ENCODE measurements at places on chromosomes 3 and 15.
A peak's percentile ranks its signal among the peaks of the same experiment; 100 is the strongest.

- no peaks in the 10 kb centered on the region for H3K27me3 ChIP-seq
- DNase-seq: no peak
- H3K36me3 ChIP-seq: peaks cover 19% of the 10 kb centered on the region
These were observed 175.6 kb downstream of the GHSR start for GRCh38 chr3:172272698-172273097.

- no peak for DNase-seq
- H3K27ac ChIP-seq: peak overlapping the region; percentile 48
- peaks cover 25% of the 10 kb centered on the region for H3K36me3 ChIP-seq
- peaks cover 25% of the 10 kb centered on the region for H3K4me1 ChIP-seq
- H3K27me3 ChIP-seq: no peaks in the 10 kb centered on the region
These were observed 15.9 kb downstream of the CEP70 start for GRCh38 chr3:138578141-138578540.

- no peak for DNase-seq
- no peak overlapping the region for H3K4me3 ChIP-seq
- no peaks in the 10 kb centered on the region for H3K36me3 ChIP-seq
- peaks cover 6% of the 10 kb centered on the region for H3K27me3 ChIP-seq
- no peaks in the 10 kb centered on the region for H3K4me1 ChIP-seq
These were observed 53.8 kb upstream of the SPPL2A start for GRCh38 chr15:50819344-50819743.

GRCh38 chr3:39190281-39191025 lies 1.9 kb downstream of the XIRP1 start:
- peaks cover 19% of the 10 kb centered on the region for H3K4me1 ChIP-seq
- no peak overlapping the region for H3K4me3 ChIP-seq
- DNase-seq: no peak

DNA sequence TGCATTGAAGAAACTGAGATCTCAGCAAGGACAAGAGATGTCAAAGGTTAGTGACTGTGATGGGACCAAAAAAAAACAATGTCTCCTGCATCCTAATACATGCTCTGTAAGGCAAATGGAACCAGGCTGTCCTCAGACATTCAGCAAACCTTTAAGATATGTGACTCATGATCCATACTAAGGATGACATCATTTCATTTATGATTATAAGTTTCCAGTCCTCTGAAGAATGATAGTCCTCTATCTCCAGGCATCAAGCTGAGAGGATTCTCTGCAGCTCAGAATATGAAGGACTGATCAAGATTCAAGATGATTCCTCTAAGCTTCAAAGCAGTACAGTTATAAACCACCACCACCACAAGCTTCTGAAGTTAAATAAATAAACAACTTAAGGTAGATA lies 47.6 kb downstream of the SSR3 start:
- no peak for DNase-seq
- H3K4me1 ChIP-seq: peaks cover 7% of the 10 kb centered on the region
- no peak overlapping the region for H3K4me3 ChIP-seq
- H3K36me3 ChIP-seq: peaks cover 5% of the 10 kb centered on the region
- no peak overlapping the region for H3K27ac ChIP-seq
- peaks cover 25% of the 10 kb centered on the region for H3K27me3 ChIP-seq
